NCI-H524 treated with DMSO at 0.1 percent for 48 hours (cell line): ENCODE measurements at places on chromosomes 13 and 19.

DNA sequence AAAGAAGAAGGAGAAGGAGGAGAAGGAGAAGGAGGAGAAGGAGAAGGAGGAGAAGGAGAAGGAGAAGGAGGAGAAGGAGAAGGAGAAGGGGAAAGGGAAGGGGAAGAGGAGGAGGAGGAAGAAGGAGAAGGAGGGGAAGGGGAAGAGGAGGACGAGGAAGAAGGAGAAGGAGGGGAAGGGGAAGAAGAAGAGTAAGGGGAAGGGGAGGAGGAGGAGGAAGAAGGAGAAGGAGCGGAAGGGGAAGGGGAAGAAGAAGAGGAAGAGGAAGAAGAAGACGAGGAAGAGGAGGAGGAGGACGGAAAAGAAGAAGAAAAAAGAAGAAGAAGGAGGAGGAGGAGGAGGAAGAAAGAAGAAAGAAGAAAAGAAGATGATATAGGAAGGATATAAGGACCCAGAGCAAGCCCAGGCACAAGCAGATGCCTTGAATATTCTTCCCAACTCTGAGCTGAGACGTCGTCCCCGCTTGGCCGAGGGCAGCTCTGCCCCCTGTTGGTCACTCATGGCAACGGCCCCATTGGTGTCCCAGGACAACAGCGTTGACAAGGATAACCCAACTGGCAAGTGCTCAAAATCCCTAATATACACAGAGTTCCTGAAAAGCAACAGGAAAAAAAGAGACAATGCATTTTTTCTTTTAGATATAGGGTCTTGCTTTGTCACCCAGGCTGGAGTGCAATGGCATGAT, 30.6 kb upstream of the IGSF23 start:
- no peak for DNase-seq

GRCh38 chr19:14672188-14672872, 2.3 kb downstream of the ADGRE3 start:
- no peak for DNase-seq

GRCh38 chr13:88908961-88909441, 1237.8 kb downstream of the SLITRK5 start:
- DNase-seq = no peak

GRCh38 chr13:33111414-33112110, 95.3 kb downstream of the KL start:
- no peak for DNase-seq

GRCh38 chr13:94859278-94859691, 146.9 kb upstream of the SOX21 start:
- DNase-seq = no peak

DNA sequence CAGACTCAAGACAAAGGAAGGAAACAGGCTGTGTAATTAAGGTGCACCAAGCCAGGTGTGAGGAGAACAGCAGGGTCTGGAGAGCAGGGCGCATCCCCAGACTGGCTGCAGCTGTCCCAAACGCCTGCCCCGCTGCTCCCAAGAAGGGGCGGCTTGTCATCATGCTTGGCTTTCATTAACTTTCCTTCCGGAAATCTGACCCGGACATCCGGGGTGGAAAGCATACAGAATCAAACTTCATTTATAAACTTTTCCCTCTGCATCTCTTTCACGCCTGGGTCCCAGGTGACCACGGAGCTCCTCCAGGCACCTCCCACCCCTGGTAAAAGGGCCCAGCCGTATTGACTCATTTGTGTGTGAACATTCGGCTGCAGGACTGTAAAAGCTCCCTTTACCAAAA, 31.7 kb downstream of the TSHZ3 start:
- DNase-seq = no peak
